ENCODE measurements at places on chromosomes 1 and 21.

GRCh38 chr1:32106663-32107275, 1.1 kb upstream of the KPNA6 start:
- DNase-seq, result no peak

DNA sequence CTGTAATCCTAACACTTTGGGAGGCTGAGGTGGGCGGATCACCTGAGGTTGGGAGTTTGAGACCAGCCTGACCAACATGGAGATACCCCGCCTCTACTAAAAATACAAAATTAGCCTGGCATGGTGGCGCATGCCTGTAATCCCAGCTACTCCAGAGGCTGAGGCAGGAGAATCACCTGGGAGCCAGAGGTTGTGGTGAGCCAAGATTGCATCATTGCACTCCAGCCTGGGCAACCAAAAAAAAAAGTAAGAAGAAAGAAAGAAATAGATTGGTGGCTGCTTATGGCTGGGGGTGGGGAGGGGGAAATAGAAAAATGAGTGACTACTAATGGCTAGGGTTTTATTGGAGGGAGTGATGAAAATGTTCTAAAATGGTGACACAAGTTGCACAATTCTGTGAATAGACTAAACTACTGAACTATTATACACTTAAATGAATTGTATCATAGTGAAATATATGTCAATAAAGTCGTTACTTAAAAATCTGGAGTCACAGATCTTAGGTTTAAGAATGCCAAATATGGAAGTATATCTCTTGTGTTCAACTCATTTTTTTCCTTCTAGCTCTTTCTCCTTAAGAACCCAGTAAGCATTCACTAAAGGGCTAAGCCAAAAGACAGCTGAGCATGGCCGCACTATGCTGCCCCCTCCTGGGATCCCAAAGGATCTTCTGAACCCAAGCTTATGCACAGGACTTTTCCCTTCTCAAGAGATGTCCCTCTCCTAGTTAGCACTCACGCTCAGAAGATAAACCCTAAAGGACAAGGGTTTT, 3.2 kb upstream of the NPL start:
- peak; percentile 78 for DNase-seq

- DNase-seq, result no peak
Observed at GRCh38 chr1:221664253-221664652, 77.6 kb downstream of the DUSP10 start.

DNA sequence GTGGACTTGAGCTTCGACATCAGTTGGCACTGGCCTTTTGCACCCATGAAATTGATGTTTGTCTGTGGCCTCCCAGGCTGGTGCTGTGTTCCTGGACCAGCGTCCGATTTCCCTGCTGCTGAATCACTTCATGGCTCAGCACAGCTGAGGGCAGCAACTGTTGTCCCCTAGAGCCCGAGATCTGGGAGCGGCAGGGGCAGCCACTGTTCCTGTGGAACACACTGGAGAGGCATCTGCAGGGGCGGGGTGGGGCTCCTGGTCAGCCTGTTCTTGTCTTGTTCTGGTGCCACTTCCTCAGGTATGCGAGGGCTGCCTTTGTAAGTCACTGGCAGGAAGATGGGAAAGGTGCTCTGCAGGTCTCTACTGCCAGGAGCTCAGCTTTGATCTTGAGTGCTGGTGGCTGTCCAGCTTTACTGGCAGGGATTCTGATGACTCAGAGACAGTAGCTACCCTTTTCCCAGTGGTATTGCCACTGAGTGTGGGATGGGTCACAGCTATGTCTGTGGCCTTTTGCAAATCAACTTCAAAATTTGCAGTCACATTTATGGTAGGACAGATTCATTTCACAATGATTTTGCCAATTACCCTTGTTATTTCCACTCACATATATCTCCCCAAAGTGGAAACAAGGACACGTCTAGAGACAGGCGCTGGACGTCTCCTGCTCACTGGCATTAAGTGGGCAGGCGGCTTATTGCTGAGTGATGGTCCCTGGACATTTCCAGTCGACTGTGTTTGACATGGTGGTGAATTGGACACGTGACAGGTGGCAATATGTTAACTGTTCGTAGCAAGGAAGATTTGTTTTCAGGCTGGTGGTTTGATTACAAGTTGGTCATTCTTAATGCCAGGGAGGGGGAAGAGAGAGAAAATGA, 15.3 kb downstream of the AGPAT3 start:
- no peak for DNase-seq

GRCh38 chr1:14987829-14988603, 165.5 kb upstream of the TMEM51 start:
- DNase-seq, result no peak

GRCh38 chr1:84701376-84701775, 11.1 kb upstream of the SSX2IP start:
- DNase-seq, result no peak

- DNase-seq, result peak; percentile 84
Observed at GRCh38 chr1:186375929-186376319, 286 bp downstream of the ODR4 start.

GRCh38 chr21:26844258-26845065, 747 bp downstream of the ADAMTS1 start:
- DNase-seq, result peak; percentile 37

GRCh38 chr1:50959303-50959912, 659 bp downstream of the FAF1 start:
- DNase-seq, result peak; percentile 68

GRCh38 chr1:212496682-212497081, 64.0 kb downstream of the NENF start:
- DNase-seq, result no peak

GRCh38 chr1:81681601-81682266, 119.0 kb upstream of the ADGRL2 start:
- no peak for DNase-seq

- no peak for DNase-seq
Observed at GRCh38 chr1:25622531-25622930, 5.9 kb downstream of the MAN1C1 start.

Data from Kasumi-1 (cell line).